GM19239 (cell line): ENCODE measurements at places on chromosomes 3 and 15.

DNA sequence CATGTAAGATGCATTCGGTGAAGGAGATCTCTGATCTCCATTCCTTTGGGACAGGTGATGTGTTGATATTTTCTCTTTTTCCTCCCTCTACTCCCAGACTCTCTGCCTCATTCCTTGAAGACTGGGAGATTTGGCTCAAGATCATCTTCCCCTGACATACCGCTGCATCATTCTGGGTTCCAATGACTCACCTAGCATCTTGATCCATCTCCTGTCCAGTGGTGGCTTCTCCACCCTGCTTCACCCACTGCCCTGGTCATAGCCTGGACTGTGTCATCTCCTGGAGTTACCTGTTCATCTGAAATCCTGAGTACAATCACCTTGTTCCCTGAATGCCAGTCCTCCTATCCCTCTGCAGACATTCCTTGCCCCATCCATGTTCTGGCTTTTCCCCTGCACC lies 57.4 kb upstream of the TRAK1 start:
- no peak for DNase-seq

DNA sequence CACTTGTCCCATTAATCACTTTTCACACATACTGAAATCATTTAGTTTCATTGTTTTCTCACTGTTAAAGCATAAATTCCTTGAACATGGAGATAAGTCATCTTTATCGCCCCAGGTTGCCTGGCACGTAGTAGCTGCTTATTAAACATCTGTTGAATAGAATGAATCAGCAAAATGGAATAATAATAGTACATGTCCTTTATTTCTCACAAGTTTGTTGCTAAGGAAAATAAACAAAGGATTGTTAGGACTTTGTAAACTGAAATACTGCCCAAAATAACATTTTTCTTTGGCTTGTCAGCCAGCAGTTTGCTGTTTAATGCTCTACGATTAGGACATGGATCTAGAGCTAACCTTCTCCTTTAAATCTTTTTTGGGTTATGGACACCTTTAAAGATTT lies 17.9 kb downstream of the SLC35A5 start:
- no peak for DNase-seq

DNA sequence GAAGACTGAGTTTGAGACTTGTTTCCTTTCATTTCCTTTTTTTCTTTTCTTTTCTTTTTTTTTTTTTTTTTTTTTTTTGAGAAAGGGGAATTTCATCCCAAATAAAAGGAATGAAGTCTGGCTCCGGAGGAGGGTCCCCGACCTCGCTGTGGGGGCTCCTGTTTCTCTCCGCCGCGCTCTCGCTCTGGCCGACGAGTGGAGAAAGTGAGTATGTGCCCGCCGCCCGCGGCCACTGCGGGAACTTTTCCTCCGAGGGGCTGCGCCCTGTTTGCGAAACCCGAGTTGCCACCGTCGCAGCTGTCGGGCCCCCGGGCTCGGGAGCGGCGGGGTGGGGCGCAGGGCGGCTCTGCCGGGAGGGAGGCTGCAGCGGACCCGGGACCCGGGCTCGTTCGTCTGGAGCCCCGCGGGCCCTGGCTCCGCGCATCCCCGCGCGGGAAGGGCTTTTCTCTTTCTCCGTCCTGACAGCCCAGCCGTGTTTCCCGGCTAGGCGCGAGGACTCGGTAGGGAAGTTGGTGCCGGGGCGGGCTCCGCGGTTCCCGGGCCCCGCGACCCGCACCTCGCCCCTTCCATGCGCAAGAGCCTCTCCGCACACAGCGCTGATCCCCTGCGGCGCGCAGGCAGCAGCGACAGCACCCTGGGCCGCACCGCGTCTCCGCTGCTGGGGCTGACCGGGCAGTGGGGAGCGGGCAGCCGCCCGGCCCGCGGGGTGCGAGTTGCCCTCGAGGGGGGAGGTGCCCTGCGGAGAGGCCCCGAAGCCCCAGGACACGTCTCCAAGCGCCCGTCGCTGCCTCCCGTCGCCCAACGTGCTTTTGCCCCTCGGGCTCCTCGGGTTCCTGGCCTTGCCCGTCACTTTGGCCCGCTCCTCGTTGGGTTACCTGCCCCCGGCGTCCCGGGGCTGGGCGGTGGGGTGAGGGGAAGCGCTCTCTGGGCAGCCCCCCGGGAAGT lies 1.4 kb downstream of the IGF1R start:
- no peak for DNase-seq

DNA sequence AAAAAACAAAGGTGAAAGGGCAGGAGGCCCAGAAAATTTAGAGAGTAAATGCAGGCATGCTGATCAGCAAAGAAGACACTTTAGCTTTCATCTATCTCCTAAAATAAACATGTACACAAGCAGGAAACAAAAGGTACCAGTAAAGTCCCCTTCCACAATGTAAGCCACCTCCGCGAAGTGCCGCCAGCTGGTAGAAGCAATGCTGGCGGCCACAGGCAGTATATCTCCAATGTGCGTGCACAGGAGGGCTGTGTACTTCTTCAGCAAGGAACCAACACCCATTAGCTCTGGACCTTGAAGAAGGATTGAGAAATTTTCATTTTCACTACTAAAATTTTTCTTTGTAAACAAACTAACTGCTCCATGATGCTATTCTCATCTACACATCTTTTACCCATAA lies 75.4 kb downstream of the HERC2 start:
- DNase-seq, result no peak

DNA sequence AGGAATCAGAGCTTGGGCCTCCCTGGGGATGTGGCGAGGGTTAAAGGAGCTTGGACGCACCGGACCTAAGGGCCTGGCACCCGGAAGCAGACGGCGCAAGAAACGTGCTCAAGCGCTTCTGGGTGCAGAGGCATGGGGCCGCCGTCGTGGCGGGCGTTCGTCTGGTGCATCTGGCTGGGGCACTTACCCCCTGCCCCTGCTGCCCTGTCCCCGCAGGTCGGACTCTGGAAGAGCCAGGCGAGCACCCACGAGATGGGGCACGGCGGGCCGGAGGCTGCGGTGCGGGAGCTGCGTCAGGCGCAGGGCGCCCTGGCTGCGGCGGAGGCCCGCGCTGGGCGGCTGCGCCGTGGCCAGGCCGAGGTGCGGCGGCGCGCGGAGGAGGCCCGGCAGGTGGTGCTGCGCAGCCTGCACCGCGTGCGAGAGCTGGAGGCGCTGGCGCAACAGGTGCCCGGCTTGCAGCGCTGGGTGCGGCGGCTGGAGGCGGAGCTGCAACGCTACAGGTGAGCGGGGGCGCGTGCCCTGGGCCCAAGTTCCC lies 2.5 kb downstream of the EFCC1 start:
- DNase-seq, result no peak

DNA sequence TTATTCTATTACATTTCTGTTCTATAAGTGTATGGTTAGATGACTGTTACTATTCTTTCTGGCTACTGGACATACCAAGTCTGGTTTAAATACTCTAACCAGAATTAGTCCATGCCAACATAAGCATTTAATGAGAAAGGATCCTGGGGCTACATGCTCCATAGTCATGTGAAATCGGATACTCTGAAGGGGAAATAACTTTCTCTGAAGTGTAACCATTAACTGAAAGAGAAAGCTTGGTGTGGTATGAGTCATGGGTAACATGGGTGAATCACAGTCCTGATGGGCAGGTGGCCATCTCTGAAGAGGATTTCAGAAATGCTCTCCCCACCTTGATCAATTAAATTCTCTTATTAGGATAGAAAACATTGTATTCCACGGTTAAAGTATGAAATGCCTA lies 69.4 kb downstream of the FHIT start:
- DNase-seq, result peak; percentile 28

GRCh38 chr3:86990734-86991481 lies at the start of gene VGLL3:
Gene VGLL3 (minus strand): TSS chr3:86991149. CDS start chr3:86990743, 406 bp downstream.
- DNase-seq, result no peak

DNA sequence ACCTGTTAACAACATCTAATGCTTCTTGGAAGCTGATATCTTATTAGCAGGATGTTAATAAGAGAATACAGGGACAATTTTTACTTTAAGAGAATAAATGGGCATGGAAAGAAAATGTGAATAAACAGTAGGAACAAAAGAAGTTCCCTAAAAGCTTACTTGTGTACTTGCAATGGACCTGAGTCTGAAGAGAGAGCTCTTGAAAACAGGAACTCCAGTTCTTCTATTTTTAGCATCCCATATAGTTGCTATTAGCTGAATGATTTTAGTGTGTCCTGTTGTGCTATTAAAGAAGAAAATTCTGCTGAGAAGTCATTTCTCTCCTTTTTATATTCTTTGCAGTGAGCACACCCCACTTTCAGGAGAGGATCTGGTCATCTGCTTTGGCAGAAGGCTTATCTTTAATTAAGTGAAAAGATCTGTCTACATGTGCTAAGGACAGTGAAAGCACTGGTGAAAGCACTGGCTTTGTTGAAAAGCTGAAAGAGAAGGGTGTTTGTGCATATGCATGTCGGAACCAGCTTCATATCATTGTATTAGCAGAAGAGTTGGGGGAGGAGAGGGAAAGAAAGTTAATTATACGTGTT lies 1.4 kb upstream of the ST3GAL6 start:
- DNase-seq, result no peak

GRCh38 chr3:112858410-112859069 lies 11.9 kb upstream of the CD200R1L start:
- DNase-seq, result no peak

DNA sequence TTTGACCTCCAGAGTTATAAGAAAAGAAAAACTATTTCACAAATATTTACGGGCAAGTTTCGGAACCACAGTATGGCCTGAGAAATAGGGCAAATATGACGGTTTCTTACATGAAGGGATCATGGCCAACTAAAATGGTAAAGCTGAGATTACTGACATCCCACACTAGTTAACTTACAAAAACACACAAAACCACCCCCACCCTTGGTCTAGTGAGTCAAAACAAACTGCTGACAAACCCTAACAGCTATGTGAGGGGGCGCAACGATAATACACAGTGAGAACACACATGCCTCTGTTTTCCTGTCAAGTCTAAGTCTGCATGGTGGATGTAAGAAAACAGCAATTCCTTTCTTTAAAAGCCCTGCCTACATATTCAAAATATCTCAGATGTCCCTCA lies 32.3 kb downstream of the CBLB start:
- DNase-seq, result no peak

DNA sequence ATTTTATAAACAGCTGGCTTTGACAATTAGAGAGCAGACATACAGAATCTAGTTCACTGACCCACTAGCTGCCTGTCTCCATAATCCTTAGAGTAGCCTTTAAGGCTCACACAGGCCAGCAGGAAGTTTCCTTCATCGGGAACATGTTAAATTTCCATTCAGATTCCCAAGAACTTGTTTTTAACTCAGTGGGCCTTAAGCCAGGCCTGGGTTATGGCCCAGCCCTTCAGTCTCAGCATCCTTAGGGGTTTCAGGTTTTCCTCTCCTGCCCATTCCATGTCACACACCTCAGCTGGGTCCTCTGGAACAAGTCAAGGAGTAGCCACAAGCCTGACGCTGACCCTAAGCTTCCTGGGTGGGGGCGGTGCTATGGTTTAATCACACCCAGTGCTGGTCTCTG lies 15.0 kb downstream of the CDAN1 start:
- no peak for DNase-seq

GRCh38 chr15:82570721-82571508 lies 30.7 kb upstream of the RPS17 start:
- DNase-seq, result no peak

DNA sequence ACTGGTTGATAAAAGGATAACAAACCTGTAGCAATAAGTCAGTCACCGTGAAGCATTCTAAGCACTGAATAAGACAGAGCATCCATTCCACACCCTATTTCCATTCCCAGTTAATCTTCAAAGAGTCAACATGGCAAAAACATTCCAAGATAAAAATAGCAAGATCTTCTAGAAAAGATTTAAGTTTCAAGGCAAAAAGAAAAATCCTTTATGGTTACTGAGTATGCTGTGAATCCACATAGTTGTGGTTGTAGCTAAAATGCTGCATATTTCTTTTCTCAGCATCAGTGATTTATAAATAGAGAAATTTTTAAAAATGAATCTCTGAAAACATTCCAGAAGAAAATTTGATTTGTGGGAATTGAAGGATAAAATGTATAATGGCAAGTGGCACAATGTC lies 21.1 kb downstream of the GAP43 start:
- DNase-seq, result no peak

GRCh38 chr15:95948411-95948810 lies 382.1 kb upstream of the NR2F2 start:
- no peak for DNase-seq

GRCh38 chr3:193129607-193130006 lies 111.4 kb upstream of the PLAAT1 start:
- no peak for DNase-seq

DNA sequence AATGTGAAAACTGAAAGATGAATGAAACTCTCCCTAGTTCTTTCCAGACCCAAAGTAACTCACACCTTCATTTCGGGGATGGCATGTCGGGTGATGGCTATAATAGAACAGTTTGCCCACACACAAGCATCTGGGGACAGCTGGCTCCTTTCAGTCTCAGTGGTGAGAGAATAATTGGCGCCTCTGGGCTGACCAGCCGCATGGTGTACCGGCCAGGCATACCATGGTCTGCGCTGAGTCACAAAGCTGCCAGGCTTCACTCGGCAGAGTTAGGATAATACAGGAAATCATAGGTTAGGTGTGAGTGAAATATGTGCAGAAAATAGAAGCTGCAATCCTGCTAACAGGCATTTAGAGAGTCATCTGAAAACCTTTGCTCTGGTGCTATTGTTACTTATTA lies 80.4 kb upstream of the IGF1R start:
- DNase-seq, result no peak

- DNase-seq, result no peak
Measured at GRCh38 chr3:17514597-17514996, 227.8 kb downstream of the TBC1D5 start.

DNA sequence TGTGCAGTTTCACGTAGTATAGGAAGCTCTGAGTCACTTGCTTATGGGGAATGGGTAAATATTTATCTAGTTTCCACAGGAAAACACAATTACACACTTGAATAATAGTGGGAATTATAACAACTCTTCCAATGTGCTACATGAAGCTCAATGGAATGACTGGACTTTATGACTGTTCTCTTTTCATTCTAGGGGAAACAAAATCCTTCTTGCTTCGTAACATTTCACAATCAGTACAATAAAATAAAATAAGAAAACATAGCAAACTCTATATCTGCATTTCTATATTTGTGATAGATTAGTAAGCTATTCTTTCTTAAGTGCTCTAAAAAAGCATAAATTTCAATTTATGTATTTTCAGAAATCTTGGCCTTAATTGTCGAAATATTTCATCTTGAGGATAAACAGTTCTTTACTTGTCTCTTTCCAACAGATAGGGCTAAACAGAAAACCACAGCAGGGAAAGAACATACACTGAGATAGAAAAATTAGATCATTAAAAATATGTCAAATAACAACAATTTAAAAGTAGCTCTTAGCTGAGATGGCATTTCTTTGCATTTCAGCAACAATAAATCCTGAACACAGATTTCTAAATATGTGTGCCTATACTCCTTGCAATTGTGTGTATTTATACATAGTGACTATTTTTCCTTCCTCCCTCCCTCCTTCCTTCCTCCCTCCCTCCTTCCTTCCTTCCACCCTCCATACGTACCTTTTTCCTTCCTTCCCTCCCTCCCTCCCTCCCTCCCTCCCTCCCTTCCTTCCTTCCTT lies 395.5 kb upstream of the KCNMB2 start:
- no peak for DNase-seq

DNA sequence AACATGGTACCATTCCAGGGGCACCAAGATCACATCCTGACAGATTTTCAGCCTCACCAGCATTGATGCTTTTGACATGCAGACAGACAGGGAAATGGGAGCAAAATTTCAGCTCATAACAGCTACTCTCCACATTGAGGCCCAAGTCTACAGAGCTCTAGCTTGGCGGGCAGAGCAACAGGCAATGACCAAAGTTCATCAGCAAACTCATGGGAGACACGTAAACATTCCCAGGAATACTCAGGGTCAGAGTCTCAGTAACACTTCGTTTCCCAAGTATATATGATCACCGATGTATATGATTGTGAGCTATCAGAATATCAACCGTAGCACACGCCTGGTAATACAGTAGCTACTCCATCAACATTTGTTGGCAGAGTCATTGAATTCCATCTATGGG lies 59.2 kb upstream of the SLC24A5 start:
- no peak for DNase-seq
